Activated T-cell treated with anti-CD3 and anti-CD28 coated beads for 24 hours (primary cell): ENCODE measurements at places on chromosomes 7 and 10.

DNA sequence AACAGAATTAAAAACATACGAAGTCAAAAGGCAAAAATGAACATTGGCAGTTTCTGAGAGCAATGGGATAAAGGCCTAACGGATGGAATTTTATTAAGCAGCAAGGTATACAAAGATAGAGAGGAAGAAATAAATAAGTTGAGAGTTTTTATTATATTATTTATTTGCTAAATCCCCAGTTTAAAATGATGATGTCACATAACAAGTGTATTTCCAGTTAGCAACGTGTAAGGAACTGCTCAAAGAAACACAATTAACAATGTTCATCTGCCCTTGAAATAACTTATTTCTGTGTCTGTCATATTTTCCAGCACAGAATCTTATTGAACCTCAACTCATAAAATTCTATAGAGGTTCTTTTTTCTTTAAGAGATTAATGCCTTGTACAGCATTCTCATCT is 108.6 kb upstream of the TMEM106B start:
- DNase-seq, result no peak

DNA sequence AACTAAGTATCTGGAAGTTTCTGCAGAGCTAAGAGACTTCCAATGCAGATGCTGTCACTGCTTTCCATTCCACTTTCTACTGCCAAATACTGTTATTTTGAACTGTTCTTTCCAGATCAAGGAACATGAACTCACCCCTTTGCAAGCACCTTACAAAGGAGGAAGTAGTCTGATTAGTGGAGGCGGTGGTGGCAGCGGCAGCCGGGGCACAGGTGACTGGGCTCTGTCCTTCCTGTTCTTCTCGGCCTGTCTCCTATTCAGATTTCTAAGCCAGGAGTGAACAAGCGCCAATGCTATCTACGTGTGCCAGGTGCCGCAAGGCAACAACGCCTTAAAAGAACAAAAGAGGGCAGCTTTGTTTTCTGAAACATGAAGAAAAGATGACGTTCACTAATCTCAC is 44.9 kb downstream of the BEND7 start:
- no peak for DNase-seq

DNA sequence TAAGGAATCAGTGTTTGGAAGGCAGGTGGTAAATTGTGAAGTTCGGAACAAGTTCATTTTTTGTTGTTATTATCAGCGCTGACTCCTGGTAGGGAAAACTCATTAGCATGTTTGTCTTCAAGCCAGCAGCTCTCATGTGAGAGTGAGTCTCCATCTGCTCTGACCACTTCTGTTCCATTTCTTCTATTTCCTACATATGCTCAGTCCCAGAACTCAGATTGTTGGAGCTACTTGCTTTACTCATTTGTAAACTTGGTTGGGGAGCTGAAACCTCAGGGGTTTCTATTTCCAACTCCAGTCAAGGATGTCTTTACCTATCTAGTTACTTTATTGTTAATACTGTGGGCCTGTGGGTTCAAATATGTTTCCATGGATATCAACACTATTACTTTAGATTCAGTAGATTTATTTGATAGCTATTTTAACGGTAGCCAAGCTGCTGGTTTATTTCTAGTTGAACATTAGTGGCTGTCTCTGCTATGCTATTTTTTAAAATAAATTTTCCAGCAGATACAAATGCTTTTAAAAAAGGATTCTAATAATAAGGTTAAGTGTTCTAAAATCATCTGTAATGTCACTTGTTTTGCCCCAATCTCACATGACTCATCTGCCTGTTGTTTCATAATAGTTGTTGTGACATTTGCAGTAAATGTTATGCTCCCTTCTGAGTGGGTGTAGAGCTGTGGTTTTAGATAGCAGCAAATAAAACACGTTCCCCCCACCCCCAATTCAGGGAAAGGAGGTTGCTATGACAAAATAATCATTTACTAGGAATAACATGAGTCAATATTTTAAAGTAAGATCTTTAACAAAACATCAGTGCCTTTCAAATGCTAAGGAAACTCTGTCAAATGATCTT is 143.3 kb downstream of the HDAC9 start:
- DNase-seq, result no peak

DNA sequence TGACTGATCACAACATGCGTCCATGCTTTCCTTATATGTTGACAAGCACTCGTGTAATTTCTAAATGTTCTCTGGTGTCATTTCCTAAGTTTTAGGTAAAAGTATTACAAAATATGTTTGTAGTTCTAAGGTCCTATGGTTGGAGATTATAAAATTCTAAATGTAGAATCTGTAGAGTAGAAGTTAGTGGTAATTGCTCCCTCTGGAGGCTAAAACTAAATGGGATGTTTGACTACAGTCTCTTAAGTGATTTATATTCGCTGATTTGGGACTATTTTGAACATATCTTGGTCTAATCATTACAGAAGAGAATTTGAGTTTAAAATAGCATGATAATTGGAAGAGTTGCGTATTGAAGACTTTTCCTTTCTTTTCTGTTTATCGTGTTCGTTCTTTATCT is 74.1 kb downstream of the ZMYND11 start:
- no peak for DNase-seq

- no peak for DNase-seq
These were observed 60.4 kb downstream of the LGI1 start for GRCh38 chr10:93818086-93818485.

- DNase-seq, result no peak
These were observed 137.2 kb downstream of the VIPR2 start for GRCh38 chr7:159007364-159007995.

DNA sequence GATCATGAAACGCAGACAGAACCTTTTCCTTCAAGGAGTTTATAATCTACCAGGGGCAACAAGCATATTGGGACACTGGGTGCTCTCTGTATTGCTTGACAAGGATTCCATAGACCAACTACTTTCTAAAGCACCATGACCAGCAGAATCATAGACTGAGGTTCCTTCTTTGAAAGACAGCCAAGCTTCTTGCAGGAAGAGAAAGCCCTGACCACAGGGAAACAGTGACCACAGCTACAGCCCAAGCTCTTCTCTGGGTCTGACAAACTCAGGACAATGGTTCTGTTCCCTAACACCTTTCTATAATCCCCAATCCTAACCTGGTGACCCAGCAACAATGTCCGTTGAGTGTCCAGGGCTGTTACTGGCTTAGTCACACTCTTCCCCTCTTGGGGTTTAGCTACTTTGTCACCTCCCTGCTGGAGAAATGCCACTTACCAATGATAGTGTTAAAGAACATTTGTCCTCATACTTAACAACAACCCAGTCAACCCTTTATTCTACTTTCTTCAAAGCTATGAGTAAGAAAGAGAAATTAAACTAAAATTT is 155.7 kb downstream of the JAZF1 start:
- DNase-seq, result no peak

DNA sequence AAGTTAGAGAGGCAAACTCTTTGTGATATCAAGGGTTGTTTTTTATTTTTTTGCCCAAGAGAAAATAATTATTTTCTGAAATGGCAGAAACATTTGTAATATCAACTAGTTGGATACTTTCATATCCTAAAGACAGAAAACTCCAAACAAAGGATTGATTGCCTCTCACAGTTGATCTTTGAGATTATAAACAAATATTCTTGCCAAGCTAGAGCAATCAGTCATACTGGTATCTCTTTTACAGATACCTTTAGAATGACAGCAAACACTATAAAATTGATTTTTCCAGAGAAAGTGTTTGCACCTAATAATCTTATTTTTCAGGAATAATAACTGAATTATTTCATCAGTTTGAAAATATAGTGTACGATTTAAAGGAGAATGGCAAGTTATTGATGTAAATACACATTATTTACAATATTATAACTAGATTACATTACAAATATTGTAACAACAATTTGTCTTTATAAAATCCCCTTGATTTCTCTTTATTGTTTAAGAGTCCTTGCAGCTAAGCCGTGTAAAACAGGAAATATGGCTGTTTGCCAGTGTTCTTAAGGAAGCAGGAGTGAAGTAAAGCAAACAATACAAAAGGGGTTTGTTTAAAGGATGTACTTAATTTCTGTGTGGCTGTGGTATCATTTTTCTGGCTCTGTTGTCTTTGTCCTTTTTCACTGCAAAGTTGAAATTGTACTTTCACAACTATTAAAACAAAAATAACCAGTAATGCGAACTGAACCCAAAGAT is 58.4 kb downstream of the MAPK8 start:
- no peak for DNase-seq

- DNase-seq, result no peak
These were observed 6.0 kb downstream of the EGFR start for GRCh38 chr7:55024776-55025175.

GRCh38 chr7:131326576-131326975 is 1.1 kb upstream of the MKLN1 start:
- no peak for DNase-seq

DNA sequence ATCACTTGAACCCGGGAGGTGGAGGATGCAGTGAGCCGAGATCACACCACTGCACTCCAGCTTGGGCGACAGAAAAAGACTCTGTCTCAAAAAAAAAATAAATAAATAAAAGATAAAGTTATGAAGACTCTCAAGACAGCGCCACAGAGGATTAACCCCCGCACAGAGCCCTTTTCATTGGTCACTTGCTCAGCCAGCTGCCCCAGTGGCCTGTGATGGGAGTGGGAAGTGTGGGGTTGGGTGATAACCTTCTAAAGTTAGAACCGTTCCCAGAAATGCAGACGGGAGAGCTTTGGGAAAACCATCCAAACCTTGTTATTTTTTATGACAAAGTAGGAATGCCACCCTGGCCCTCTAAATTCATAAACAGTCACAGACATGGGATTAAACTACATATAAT is 57.4 kb downstream of the PARP12 start:
- DNase-seq, result no peak

DNA sequence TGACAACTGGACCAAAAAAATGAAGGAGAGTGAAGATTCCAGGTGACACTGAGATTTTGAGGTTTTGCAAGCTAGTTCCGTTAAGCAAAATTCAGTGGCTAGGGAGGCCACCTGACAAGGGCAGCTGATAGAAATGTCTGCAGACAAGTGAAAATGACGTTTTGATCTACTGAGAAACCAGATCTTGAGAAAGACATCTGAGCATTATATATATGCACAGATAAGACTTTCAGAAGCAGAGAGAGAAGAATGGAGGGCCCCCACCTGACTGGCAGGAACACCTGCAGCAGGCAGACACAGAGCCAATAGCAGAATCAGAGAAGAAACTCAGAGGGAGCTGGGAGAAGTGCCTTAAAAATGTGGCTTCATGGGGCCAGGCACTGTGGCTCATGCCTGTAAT is 76.1 kb upstream of the LRGUK start:
- DNase-seq, result no peak

GRCh38 chr7:44152971-44153947 is 12.1 kb upstream of the MYL7 start:
- DNase-seq, result no peak

GRCh38 chr10:46995234-46995633 is 84.0 kb downstream of the PTPN20 start:
- no peak for DNase-seq

DNA sequence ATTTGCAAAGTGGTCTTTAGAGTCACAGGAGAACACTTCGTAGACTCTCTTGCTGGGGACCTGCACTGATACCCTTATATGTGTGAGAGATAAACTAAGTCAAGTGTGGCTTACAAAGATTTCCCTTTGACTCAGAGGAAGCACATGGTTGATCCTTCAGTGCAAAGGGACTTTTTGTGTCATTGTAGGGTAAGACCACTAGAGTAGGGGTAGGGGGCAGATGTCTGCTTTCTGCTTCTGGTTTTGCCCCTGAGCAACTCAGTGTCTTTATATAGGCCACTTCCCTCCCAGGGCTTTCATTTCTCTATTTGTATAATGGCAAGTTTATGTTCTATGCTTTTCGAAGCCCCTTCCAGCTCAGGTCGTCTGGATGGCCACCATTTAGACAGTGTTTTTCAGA is 281.7 kb downstream of the SORCS3 start:
- DNase-seq, result no peak

DNA sequence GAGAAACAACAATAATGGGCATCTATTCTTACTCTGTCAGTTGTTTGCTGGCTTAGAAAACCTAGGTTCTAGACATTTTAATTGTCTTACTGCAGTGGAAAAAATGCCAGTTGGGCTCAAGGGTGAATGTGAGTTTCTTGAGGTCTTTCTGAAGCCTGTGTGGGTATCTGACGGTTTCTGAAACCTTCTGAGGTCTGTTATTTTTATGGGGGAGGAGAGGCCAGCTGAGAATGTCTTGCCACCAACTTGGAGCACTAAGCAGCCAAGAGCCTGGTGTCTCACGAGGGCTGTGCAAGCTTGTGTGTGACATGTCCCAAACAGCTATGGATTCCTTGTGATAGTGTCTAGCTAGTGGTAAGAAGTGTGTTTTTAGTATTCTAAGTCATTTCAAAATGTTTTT is 24.2 kb upstream of the DDC start:
- no peak for DNase-seq

GRCh38 chr7:36190447-36191291 is 37.6 kb downstream of the EEPD1 start:
- no peak for DNase-seq

GRCh38 chr10:95312257-95312656 is 21.5 kb upstream of the PDLIM1 start:
- no peak for DNase-seq

DNA sequence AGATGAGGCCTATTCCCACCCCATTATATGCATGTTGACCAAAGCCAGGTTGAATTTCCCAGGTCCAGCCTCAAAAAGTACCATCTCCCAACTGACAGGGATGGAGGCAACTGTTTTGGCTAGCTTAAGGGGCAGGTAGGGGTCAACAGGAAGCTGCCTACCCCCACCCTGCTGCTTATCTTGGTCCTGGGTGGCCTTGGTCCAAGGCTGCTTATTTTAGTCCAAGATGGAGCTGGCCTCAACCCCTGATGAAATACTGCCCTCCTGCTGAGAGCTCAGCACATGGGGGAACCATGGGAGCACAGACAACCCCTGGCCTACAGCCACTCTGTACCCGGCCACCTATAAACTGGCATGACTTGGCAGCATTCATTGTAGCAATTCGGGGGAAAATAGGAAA is 23.1 kb downstream of the MYO1G start:
- no peak for DNase-seq

DNA sequence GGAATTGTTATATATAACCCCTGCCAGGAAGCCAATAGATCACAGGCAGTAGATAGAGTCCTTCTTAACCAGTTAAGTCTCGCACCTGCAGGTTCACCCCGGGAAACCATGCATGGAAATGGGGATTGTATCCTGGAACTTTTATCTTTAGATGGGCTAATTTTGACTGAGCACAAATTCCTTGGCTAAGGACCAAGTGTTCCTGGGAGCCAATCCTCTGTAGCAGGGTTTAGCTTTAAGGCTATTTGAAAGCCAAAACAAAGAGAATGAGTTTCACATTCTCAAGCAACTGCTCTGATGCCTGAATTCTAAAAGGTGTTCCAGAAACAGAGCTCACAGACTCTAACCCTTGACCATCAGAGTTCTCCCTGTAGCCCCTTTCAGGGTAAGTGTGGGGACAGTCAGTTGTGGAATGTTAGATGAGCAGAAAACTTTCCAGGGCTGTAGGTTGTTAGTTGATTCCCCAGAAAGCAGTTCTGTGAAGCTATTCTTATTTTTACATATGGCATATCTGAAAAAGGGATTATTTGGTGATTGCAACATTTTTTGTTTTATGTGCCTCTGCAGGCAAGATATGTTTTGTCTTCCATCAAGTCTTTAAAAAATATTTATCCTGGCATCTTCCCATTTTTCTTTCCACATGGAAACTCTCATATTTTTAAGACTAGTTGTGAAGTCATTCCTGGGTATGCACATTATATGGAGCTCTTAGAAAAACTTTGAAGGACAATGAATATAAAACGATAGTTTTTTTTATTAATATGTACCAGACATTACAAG is 16.2 kb upstream of the NPVF start:
- no peak for DNase-seq
